Kasumi-1 (cell line): ENCODE measurements at places on chromosomes 3 and 15.

GRCh38 chr15:57217778-57218598 lies 158.3 kb upstream of the CGNL1 start:
- peak; percentile 48 for DNase-seq

- peak; percentile 72 for DNase-seq
Observed at GRCh38 chr15:51048308-51048707, 46.4 kb downstream of the TNFAIP8L3 start.

DNA sequence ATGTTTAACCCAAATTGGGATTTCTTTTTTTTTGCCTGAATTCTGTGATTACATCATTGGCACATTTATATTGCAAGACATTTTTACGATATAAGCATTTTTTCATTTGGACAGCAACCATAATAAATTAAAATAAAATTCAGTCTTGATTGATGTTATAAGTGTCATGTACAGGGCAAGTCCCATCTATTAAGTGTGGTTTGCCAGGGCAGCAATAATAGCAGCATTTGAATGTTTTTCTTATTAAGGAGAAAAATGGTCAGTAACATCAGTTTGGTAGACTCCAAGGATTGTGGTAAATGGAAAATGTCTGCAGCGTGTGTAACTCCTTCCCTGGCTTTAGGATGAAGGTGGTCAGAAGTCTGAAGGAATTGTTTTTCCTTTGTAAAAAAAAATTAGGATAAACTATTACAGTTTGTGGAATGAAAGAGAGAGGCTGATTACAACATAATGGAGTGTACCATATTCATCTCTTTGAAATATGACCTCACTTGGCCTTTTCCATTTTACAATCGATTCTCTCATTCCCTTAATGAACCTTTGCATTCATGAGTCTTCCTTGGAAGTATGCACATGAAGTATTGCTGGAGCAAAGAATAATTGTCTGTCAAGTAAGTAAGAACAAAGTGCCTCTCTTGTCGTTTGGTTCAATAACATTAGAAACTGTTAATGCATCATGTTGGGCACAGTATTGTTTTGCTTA lies 405.4 kb upstream of the THRB start:
- DNase-seq: no peak

- DNase-seq: peak; percentile 45
Observed at GRCh38 chr3:58260261-58260731, 22.7 kb downstream of the ABHD6 start.

- DNase-seq: no peak
Observed at GRCh38 chr15:41513506-41514227, at the start of gene LTK. LTK (minus strand) TSS chr15:41513827; CDS start chr15:41513709, 118 bp downstream.

DNA sequence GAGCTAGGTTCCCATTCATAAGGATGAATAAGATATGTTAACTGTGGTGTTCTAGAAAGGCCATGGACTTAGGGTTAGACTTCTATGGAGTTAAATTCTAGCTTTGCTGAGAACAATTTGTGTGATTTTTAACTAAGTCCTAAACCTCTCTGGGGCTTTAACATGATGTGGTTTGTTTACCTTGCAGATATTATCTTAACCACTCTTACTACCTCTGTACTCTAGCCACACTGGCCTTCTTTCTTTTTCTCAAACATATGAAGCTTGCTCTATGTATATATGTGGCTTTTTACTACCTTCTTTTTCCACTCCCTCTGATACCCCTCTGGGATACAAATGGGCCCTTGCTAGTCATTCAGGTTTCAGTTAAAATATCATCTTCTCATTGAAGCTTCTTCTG lies 108.4 kb downstream of the ZNF609 start:
- DNase-seq: no peak

- no peak for DNase-seq
Observed at GRCh38 chr3:62035402-62036057, 337.8 kb downstream of the FEZF2 start.

DNA sequence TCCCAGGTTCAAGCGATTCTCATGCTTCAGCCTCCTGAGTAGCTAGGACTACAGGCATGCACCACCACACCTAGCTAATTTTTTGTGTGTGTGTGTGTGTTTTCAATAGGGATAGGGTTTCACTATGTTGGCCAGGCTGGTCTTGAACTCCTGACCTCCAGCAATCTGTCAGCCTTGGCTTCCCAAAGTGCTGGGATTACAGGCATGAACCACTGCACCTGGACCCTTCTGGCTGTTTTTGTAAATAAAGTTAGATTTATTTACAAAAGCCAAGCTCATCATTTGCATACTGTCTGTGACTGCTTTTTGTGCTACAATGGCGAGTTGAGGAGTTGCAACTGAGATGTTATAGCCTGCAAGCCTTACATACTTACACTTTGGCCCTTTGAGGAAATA lies 28.6 kb upstream of the IL16 start:
- no peak for DNase-seq

DNA sequence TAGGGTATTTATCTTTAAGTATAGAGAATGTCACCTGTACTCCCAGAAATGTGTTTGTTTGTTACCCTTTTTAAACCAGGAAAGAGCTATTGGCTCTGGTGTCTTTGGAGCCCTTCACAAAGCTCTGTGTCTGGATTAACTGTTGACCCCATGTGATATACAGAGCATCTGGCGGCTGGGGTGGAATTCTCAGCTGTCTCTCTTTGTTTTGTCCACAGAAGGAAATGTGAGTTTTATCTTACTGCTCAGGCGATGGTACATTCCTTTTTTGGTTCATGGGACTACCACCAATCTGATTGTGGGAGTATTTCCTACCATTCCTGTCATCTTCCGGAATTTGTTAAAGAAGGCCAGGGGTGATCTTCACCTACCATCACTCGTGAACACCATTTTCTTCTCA lies 120.3 kb downstream of the AKAP13 start:
- DNase-seq: no peak

DNA sequence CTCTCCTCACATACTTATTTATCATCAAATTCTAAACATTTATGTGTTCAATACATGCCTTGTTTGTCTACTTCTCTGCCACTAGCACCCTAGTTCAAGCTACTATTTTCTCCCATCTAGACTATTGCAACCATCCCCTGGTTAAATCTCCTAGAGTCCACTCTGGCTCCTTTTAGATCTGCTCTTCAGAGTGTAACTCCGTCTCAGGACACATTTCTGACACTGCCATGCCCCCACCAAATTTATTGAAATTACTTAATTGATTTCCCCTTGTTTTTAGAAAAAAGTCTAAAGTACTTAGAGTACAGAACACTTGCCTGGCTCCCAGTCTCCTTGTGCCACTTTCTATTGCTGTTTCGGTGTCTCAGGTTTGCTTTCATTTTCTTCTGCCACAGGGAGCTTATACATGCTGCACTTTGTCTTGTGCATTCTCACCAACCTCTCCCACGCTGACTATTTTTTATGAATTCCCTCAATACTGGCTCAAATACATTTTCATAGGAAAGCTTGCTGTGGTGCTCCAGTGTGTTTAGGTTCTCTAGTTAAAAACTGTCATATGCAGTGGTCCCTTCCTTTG lies 792.3 kb downstream of the DIPK2A start:
- DNase-seq: no peak

DNA sequence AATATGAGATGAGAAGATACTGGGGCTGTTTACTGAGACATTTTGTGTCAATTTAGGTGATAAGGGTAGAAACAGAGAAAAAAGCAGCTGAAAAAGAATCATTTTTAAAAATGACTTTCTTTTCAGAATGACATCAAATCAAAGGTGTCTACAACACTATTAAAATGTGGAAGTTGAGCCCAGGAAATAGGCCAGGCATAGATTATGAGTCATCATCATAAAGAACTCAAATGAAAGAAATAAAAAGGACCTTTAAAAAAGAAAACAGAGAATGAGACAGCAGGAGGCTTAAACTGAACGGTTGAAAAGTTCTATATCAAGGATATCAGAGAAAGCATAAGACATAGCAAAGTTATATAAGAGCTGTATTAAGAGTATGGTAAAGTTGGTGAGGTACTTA lies 442.5 kb downstream of the CNTN6 start:
- DNase-seq: no peak

DNA sequence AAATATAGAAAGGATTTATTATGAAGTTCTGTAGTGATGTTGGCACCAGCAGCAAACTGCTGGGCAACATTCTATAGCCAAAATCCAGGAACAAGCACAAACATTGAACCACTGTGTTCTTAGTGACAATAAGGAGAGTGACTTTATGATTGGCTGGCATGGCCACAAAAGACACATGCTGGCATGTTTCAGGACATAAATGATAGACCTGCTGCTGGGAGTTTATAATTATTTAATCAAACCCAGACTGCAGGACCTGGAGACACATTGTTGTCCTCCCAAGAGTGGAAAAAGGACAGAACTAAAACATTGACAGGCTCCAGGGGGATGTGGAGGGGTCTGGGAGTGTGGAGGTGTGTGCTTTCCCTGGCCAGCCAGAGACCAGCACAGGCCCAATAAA lies 255.3 kb upstream of the LRTM1 start:
- DNase-seq: no peak

DNA sequence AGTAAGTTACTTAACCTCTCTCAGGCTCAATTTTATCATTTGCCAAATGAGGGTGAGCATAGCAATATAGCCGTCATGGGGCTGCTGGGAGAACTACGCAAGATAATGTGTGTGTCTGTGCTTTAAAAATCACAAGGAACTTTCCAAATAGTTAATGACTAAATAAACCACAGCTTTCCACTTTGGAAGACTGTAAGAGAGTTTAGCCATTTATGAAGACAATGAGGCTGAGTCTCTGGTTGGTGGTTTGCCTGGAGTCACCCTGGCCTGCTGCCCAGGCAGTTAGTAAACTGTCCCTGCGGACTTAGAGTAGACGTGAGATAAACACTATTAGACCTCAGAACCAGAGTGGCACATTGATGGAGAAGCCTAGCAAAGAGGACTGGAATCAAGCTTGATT lies 357.7 kb downstream of the CLSTN2 start:
- DNase-seq: no peak

GRCh38 chr15:101035611-101036010 lies 116.5 kb downstream of the LRRK1 start:
- peak; percentile 33 for DNase-seq

DNA sequence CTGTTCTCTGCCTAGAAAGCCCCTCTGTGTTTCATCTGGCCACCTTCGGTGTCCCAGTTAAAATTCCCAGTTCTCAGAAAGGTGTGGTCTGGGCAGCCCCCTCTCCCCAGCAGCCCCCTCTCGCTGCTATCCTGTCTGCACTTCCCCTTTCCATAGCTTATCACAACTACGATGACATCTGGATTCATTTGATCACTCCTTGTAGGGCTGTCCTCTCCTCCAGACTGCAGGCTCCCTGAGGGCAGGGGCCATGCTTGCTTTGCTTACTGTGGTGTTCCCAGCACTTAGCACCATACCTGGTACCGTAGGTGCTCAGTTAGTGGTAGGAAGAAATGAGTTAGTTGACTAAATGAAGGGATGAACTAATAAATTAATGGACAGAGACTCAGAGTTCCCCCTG lies 26.3 kb upstream of the GOLGA6C start:
- DNase-seq: no peak

- no peak for DNase-seq
Observed at GRCh38 chr15:41870689-41871081, 23.2 kb downstream of the SPTBN5 start.

DNA sequence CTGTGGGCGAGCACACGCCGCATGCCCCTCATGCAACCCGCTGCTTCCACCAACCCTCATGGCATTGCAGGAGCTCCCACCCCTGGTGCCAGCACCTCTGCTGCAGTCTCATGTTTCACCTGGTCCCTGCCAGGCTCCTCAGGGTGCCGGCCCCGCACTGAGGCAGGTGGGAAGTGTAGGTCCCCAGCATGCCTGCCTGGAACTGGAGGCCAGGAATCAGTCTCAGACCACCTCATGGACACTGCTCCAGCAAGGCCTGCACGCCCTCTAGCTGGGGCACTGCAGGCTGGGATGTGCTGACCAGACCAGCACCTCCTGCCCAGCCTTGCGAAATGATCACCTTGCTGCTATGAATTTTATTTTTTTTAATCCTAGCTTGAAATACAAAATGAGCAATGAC lies 39.1 kb downstream of the OCA2 start:
- DNase-seq: no peak

- DNase-seq: no peak
Observed at GRCh38 chr15:88865498-88866099, 29.7 kb downstream of the HAPLN3 start.

GRCh38 chr3:51441282-51442030 lies 50.4 kb downstream of the RBM15B start:
- DNase-seq: no peak

DNA sequence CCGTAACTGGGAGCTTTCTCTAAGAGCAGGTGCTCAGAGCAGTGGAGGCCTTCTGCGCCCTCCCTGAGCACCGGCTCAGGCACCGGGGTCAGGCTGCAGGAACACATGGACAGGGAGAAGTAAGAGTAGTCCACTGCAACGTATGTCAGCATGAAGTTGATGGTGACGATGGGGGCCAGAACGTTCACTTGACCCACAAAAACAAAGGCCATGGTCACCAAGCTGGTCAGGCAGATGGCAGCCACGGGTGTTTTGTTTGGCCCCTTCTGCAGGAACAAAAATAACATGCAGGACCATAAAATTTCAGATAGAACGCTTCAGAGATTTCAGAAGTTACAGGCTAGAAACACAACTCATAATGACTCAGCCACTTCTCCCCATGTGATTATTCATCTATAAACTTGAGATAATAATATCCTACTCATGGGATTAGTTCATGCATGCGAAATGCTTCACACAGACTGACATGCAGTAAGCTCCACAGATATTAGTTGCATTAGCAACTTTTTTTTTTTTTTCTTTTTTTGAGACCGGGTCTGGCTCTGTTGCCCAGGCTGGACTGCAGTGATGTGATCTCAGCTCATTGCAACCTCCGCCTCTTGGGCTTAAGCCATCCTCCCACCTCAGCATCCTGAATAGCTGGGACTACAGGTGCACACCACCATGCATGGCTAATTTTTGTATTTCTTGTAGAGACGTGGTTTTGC lies 52.2 kb upstream of the HEG1 start:
- DNase-seq: no peak

- DNase-seq: no peak
Observed at GRCh38 chr3:23949784-23950183, 4.7 kb downstream of the NR1D2 start.

- no peak for DNase-seq
Observed at GRCh38 chr3:150455341-150455740, 47.2 kb downstream of the TSC22D2 start.

DNA sequence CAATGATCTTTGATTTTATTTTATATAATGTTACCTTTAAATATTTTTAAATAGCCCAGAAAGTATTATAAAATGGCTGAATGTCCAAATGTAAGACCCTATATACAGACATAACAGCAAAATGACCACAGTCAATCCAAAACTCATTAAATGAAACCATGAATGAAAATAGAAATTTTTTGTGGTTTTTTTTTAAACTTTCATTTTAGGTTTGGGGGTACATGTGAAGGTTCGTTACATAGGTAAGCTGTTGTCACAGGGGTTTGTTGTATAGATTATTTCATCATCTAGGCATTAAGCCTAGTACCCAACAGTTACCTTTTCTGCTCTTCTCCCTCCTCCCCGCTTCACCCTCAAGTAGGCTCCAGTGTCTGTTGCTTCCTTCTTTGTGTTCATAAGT lies 108.8 kb downstream of the FAIM start:
- no peak for DNase-seq

- no peak for DNase-seq
Observed at GRCh38 chr3:151686257-151686656, 47.5 kb upstream of the AADACL2 start.

GRCh38 chr3:159451067-159451466 lies 537.6 kb upstream of the IL12A start:
- no peak for DNase-seq
